Stimulated activated naive CD4-positive, alpha-beta T cell treated with Interleukin-2 at 50 U/mL for 16 hours (primary cell): ENCODE measurements at places on chromosomes 1 and 21.

- DNase-seq = no peak
Measured at GRCh38 chr1:58874757-58875755, 91.2 kb upstream of the JUN start.

GRCh38 chr1:209583408-209583807 is at the start of gene CAMK1G:
Gene CAMK1G, plus strand, starts transcription at chr1:209583714. Its CDS starts 11,270 bp downstream, at chr1:209594984.
- DNase-seq = no peak

DNA sequence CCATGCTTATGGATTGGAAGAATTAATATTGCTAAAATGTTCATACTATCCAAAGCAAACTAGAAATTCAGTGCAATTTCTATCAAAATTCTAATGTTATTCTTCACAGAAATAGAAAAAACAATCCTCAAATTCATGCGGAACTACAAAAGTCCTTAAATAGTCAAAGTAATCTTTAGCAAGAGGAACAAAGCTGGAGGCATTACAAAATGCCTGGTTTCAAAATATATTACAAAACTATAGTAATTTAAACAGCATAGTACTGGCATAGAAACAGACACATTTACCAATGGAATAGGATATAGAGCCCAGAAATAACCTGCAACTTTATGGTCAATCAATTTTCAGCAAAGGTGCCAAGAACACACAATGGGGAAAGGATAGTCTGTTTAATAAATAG is 3.8 kb downstream of the CTSS start:
- DNase-seq = no peak

- no peak for DNase-seq
Measured at GRCh38 chr1:34754964-34755637, at the start of gene GJB5. Gene GJB5, plus strand, starts transcription at chr1:34755047. Its CDS starts 2,284 bp downstream, at chr1:34757331.

GRCh38 chr1:77051425-77051824 is 167.8 kb downstream of the PIGK start:
- DNase-seq = no peak

GRCh38 chr21:45941717-45942546 is 39.6 kb upstream of the COL6A1 start:
- no peak for DNase-seq

DNA sequence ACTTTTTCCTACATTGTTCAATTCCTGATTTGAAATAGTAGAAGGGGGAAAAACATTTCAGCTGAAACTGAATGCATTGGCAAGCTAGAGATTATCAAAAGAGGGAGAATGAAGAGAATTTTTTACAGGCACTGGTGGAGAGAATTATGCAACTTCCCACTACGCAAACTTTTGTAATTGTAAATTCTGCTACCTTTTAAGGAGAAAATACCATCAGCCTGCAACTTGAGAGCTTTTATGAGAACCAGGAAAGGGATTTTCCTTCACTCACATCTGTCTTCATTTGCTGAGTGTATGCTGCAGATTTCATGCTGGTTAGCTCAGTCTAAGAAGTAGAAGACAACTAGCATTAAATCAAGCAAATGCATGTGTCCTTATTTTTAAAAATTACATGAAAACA is 43.7 kb downstream of the ADAMTS1 start:
- no peak for DNase-seq

- peak; percentile 19 for DNase-seq
Measured at GRCh38 chr1:45009956-45010854, 919 bp downstream of the HECTD3 start.

GRCh38 chr1:203183828-203184227 is 2.7 kb downstream of the CHI3L1 start:
- no peak for DNase-seq

- no peak for DNase-seq
Measured at GRCh38 chr1:234123867-234124266, 219.4 kb downstream of the SLC35F3 start.

DNA sequence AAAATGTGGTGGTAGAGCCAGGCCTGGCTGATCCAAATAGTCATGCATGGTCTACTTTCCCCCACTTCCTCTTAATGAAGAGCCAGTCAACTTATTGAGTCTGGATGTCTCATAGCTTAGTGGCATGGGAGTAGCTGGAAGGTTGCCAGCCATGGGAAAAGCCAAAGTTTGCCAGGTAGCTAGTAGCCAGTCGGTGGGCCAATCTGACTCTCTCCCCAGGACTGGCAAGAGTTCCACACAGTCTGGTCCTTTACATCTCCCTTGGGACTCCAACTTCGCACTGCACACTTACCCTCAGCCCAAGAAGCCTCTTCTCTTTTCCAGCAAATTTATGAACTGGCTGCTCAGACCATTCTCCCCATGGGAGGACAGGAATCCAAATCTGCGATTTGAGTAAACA is 8.3 kb downstream of the WARS2 start:
- DNase-seq = no peak

- DNase-seq = no peak
Measured at GRCh38 chr1:204385727-204386126, 25.9 kb downstream of the PPP1R15B start.

DNA sequence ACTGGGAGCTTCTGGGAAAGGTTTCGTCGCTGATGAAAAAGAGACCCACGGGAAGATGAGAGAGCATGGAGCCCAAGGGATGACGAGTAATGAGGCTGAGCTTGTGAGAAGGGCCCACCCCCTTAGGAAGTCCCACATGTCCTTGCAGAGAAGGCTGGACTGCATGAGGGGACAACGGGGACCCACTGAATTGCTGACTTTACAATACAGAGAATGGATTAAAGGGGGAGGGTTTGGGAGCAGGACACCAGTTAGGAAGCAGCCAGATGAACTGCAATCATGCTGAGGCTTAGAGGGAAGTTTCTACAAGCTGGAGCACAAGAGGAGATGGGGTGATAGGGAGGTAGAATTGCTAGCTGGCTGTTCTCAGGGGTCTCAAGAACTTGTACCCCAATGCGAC is 5.5 kb upstream of the TMEM51 start:
- DNase-seq = no peak
